ENCODE measurements at places on chromosomes 7 and 10.

GRCh38 chr10:129631006-129631405 is 164.0 kb downstream of the MGMT start:
- DNase-seq, result no peak

DNA sequence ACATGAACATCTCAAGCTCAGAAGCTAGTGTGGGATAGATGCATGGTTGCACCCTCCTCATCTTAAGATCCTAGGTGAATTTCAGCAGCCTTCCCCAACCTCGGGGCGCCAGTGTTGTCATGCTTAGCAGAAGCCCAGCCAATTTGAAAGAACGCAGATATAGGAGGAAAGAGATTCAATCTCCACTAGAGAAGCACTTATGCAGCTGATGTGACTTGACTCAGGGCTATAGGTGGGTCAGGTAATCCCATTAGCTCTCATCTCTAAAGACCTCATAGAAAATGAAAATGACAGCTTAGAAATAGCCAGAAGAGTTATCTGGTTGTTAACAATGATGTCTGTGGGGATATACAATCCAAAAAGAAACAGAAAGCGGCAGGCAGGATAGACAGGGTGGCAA is 310.5 kb downstream of the GPAM start:
- DNase-seq, result no peak

GRCh38 chr7:135352285-135352684 is 118.6 kb downstream of the STRA8 start:
- no peak for DNase-seq

DNA sequence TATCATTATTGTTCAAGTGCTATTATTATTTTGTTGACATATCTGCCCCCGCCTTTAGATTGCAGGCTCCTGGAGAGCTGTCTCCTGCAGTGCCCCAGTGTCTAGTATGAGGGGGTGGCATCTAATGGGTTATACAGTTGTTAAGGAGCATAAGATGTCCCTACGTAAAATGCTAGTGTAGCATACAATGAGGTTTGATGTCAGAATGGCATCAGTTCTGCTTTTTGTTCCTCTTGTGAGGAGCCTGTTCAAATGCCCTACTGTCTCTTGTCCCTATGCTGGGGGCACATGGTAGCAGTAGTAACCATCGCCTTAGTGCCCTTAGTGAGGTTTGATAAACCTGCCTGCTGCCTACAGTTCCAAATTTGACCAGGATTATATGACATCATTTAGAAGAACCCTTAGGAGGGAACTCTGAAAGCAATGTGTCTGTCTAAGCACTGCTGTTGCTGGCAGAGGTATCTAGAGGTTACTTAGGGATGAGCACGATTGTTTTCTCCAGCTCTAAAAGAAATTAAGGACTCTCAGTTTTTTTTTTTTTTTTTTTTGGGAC is 9.7 kb downstream of the CREM start:
- no peak for DNase-seq

DNA sequence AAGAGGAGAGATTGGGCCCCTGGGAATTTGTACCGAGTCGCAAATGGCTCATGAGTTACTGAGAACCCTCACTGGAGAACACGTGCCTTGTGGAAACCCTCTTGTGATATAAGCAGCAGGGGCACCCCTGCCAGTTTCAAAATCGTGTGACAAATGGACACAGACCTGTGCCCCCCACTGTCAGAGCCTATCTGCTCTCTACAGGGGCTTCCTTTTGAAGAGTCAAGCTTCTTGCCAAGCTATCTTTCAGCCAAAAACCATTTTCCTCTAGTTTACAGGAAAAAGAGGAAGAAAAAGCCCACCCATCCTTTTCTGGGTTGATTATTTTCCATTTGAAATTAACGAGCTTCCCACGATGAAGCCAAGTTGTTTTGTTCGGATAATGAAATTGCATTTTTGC is 64.1 kb upstream of the MPP7 start:
- DNase-seq, result no peak

DNA sequence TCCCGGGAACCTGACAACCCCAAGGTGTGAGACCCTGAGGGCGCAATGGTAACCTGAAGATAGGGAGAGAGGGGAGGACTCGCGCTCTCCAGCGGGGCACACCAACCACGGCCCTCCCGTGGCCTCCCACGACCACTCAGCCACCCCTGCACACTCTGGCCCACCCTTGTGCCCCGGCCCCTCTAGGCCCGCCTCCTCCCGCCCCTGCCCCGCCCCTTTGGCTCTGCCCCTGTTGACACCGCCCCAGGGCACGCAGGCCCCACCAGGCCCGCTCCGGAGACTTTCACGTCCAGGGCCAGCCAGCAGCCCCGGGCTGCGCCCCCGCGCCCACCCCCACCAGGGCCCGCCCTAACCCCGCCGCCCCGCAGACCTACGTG is 10.9 kb downstream of the ATG9B start:
- no peak for DNase-seq

GRCh38 chr7:15680446-15680845 is 6.0 kb downstream of the MEOX2 start:
- no peak for DNase-seq

DNA sequence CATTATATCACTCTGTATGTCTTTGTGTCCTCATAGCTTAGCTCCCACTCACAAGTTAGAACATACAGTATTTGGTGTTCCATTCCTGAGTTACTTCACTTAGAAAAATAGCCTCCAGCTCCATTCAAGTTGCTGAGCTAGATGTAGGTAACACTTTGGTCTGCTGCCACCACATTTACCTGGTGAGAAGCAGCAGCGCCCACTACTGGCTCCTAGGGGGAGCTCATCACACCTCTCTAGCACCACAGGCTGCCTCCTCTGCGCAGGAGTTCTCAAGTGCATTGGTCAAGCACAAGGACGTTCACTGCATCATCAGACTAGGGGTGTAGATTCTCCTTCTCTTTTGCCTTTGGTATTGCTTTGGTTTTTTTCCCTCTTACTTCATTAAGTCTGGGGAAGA is 530.9 kb upstream of the AUTS2 start:
- DNase-seq, result no peak

DNA sequence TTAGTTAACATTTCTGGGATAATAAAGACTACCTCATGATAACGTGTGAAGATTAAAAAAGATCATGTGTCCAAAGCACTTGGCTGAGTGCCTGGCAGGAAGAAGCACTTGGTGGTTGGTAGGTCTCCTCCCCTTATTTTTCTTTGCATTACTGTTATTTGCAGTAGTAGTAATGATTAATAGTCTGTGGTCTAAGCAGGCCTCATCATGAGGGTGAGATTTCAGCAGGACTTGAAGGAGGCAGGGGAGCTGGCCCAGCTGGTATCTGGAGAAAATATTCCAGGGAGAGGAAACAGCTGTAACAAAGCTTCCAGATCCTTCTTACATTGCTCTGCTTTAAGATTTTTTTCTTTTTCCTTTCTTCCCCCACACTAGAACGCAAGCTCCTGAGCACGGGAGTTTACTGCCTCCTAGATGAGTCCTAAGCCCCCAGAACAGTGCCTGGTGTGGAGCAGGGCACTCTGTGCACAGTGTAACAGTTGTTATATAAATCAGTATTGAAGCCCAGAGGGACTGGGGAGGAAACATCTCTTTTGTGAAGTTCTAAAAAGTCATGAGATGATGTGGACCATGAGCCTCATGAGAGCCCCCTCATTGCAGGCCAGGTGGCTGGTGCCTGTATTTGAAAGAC is 31.1 kb upstream of the RHEB start:
- DNase-seq, result no peak

DNA sequence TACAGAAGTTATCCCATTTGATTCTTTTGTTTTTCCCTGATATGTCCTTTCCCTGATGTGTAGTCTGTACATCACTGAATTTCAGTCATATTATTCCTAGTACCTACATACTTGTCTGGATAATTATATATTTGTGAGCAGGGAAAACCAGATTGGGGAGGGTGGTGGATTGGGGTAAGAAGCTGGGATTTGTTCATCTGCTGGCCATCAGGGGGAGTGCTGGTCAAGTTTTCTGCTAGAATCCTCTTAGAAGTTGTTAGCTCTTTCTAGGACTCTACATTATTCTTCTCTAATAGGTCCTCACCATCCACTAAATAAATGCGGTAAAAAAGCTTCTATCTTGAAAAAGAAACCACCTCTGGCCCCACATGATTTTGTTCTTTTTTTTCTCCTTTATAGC is 232.7 kb upstream of the TAC1 start:
- DNase-seq, result no peak

DNA sequence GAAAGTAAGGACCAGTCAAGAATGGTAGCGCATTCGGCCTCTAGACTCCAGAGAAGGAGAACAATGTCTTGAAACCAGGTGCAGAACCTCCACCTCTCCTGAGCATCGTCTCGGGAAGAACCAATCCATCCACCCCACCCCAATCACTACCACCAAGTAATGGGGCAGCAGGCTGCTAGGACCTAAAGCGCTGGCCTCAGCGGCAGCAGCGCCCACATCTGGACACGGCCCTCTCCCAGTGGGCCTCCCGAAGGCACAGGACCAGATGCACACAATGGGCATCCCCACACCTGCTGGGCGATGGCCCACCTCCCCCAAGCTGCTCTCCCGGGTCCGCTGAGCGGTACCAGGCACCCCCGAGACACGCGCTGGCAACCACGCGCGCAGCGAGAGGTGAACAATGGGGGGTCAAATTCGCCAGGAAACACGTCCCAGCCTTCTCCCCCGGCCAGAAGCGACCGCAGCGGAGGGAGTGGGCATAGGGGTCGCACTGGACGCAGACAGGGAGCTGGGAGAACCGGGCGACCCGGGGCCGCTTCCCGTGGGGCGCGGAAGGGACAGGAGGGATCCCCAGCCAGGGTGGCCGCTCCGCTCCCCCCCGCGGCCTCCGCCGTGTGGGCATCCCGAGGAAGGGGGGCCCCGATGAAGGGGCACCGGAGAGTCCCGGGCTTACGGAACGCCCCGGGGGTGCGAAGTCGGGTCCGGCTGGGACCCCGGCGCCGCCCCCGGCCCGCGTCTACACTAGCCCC is 506 bp downstream of the CTTNBP2 start:
- no peak for DNase-seq

GRCh38 chr10:79938728-79939406 is 10.0 kb downstream of the SFTPD start:
- DNase-seq, result no peak

DNA sequence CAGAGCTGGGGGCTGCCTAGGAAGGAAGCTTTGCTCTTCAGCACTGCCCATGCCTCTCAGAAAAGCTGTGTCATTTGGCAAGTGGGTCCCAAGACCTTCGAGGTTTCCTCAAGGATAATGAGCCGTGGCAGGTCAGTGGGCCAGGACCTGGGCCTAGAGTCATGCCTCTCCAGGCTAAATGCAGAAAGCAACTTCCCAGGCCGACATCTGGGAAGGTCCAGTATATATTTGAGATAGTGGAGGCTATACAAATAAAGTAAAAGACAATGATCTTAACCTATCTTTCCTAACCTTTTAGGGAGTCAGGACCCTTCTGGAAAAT is 2.4 kb upstream of the HOXA10 start:
- DNase-seq, result no peak

- DNase-seq, result no peak
Observed at GRCh38 chr10:71188201-71188600, 24.2 kb upstream of the UNC5B start.

DNA sequence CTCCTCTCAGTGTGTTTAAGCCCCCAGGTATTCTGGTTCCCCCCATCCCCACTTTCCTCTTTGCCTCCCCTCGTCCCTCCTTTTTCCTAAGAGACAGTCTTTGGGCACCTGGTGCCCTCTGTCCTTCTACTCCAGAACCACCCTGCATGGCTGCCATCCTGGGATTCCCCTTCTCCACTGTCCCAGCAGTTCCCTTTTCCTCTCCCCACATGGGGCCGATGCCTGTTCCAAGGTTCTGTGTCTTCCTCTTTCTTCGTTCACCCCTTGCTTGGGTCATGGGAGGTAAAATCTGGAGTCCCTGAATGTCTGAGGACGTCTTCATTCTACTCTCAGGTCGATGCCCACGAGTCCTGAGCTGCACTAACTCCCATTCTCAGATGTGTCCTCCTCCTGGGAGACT is 120.8 kb downstream of the TAX1BP1 start:
- no peak for DNase-seq

DNA sequence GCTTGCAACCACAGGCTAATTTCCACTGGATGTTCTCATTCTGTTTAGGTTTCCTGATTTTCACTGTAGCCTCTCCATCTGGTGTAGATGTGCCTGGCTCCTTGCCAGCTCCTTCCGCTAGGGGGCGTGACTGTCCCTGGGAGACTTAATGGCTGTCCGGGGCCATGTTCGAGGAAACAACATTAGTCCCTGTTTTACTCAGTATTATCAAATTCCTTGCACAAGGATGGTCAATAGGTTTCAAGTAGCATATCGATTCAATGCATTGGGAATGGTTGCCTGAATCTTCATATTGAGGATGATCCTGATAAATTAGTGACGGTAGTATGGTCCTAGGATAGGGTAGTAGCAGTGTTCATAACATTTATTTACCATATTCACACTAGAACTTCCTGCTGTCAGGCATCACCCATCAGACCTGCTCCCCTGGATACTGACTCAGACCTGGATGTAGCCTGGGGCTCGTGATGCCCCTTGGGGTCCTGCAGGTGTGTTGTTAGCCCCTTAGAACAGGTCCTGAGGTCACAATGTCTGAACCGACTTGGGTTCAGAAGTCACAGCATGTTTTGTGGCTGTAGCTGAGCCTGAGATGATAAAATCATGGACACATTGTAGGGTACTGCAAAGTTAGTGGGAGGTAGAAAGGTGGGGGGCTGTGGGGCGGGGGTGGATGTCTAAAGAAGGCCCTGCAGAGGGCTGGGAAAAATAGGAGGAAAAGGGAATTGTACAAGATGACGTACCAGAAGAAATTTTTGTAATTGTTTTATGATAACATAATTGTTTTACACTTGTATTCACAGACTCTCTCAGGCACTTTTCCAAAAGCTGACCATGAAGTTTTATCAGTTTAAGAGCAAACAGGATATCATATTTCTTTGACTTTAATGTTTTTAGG is 8.9 kb upstream of the EXOC6 start:
- DNase-seq, result peak; percentile 19

DNA sequence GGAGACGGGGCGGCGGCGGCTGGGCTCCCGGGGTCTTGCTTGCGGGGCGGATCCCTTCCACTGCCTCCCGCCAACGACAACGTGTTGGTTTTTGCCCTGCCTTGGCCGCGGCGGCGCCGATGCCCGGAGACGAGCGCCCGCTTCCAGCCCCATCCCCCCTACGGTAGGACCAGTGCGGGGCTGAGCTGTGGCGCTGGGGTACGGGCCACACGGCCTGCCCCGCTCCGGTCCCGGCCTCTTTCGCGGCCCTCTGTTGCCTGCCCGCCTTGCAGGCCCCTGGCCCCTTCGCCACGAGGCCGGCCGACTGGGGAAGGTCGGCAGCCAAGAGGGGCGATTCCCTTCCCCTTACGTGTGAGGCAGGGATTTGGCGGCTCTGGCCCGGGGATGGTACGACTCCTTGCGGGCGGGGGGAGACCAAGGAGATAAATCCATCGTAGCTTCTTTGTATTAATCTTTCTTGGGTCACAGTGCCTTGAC is 488 bp downstream of the EIF4H start:
- DNase-seq, result peak; percentile 28

- no peak for DNase-seq
Observed at GRCh38 chr10:131577786-131578471, 266.4 kb upstream of the TCERG1L start.

- no peak for DNase-seq
Observed at GRCh38 chr10:15783941-15784636, 64.4 kb upstream of the ITGA8 start.

GRCh38 chr10:33099748-33100147 is 141.7 kb upstream of the ITGB1 start:
- DNase-seq, result no peak
